PC-9 (cell line): ENCODE measurements at places on chromosomes 13 and 19. TPM values are rescaled to one million over a fixed set of nuclear protein-coding genes. Genes with fewer than 3 reads are reported as not detected.

FGF21 gene
- 0.41 and 0.78 TPM in 2 replicates for total RNA-seq

AKAP11 gene
- 13.2 and 15.9 TPM in 2 replicates for total RNA-seq

ZNF761 gene
- 15.6 and 16.4 TPM in 2 replicates for total RNA-seq

PLIN4 gene
- 1.6 and 1.8 TPM in 2 replicates for total RNA-seq

PSG6 gene
- not detected in 2 replicates for total RNA-seq

CDX2 gene
- not detected in 2 replicates for total RNA-seq

POU2F2 gene
- 2.9 and 3.5 TPM in 2 replicates for total RNA-seq

DNA sequence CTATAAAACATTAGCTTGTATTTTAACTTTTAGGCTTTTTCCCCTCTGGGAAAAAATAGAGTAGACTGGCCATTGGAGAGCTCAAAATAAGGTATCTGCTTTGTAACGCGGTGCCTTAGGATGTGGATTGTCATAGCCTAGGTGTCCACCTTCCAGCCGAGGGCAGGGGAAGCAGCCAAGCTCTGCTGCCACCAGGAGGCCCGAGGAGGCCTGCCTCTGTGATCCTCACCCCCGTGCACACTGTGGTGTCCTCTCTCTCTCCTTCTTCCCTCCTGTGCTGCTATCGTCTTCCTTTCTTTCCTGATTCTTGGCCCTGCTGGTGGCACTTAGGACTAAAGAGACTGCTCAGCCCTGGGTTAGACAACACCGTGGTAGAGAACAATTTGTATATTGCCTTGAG, 11.3 kb downstream of the HNRNPM start:
- DNase-seq: no peak

GRCh38 chr13:98686270-98686669, 66.2 kb downstream of the SLC15A1 start:
- no peak for DNase-seq

- DNase-seq: no peak
Measured at GRCh38 chr13:40113643-40114304, 458.3 kb downstream of the COG6 start.

DNA sequence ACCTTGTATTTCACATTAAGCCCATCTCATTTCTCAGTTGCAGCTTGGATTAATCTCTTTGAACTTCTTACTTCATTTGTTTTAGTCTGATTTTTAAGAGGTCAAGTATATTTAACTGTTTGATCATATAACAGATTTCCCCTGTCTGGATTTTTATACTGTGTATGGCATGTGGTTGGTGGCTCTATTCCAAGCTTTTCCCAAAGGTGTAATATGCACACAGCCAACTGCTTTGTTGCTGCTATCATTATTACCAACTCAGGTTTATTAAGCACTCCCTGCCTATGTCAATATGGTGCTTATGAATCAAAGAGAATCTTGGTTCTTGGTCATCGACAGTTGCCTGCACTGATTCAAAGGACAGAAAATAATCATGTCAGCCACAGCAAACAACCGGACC, 92.6 kb downstream of the RAP2A start:
- no peak for DNase-seq

DNA sequence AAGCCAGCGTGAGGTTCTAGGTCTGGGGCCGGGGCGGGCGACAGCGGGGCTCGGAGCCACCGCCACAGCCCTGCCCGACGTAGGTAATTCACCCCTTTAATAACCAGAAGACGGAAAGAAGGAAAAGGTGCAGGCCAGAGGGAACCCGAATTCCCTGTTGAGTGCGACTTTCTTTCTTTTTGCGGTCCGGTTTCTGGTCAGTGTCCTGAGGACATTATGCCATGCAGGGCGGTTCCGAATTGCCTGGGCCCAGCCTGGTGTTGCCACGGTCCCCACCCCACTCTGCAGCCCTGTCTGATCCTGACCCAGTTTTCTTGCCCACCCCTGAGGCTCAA, 18.4 kb upstream of the TFDP1 start:
- no peak for DNase-seq

DNA sequence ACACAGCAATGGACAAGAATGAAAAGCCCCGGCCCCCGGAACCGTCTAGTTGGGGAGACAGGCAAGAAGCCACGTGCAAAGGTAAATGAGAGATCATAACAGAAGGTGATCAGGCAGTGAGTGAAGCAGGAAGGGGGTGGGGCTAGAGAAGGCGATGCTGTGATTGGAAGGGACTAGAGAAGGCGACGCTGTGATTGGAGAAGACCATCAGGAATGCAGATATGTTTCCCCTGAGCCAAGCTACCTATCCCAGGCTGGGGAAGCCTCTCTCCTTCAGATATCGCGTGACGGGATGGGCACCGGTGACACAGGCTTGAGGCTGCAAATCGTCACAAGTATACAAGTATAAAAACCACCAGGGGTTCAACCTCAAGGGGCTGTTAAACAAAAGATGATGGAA, 21.8 kb downstream of the DCAF15 start:
- no peak for DNase-seq

DNA sequence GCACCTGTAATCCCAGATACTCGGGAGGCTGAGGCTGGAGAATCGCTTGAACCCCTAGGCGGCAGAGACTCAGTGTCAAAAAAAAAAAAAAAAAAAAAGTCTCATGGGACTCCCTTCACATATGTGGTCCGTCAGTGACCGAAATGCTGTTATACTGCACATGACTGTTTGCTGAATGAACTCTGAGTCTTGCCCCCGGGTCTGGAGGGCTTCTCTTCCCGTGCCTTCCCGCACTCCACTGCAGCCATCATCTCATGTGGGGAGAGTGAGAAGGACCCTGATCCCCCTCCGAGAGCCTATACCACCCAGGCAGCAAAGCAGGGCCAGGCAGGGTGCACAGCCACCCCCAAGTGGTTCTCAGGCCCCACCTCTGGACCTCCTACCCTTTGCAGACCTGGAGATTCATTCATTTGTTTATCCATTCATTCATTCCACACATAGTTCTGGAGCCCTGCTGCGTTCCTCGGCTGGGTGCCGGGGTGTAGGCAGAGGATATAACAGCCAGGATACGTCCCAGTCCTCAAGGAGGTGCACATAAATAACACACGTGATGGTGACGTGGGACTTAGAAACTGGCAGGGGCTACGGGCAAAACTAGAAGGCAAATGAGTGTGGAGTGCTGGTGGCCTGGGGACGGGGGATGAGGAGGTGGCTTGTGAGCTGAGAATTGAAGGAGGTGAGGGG, 14.2 kb downstream of the NDUFA11 start:
- no peak for DNase-seq

DNA sequence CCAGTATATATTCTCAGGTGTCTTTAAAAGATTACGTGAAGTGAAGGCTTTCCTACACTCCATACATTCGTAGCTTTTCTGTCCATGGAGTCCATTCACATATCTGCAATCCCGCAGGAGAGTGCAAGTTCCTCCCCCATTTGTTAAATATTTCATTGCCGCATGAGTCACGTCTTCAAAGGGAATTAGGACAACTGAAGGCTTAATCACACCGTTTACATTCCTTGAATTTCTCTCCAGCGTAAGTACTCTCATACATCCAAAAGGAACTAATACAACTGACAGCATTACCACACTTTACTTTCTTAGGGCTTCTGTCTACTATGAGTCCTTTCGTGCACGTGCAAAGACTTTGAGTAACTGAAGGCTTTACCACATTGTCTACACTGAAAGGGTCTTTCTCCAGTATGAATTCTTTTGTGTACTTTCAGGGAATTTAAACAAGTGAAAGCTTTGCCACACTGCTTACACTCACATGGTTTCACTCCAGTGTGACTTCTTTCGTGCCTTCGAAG, 29.0 kb upstream of the ZNF564 start:
- no peak for DNase-seq

GRCh38 chr19:485077-485476, 11.2 kb upstream of the MADCAM1 start:
- DNase-seq: no peak
